Cerebellar nuclear complex (tissue), 1 donor: ENCODE measurements at places on chromosomes 2 and 18.
A peak's percentile ranks its signal among the peaks of the same experiment; 100 is the strongest.

GRCh38 chr2:16218625-16219024 lies 278.3 kb downstream of the MYCN start:
- DNase-seq: no peak

DNA sequence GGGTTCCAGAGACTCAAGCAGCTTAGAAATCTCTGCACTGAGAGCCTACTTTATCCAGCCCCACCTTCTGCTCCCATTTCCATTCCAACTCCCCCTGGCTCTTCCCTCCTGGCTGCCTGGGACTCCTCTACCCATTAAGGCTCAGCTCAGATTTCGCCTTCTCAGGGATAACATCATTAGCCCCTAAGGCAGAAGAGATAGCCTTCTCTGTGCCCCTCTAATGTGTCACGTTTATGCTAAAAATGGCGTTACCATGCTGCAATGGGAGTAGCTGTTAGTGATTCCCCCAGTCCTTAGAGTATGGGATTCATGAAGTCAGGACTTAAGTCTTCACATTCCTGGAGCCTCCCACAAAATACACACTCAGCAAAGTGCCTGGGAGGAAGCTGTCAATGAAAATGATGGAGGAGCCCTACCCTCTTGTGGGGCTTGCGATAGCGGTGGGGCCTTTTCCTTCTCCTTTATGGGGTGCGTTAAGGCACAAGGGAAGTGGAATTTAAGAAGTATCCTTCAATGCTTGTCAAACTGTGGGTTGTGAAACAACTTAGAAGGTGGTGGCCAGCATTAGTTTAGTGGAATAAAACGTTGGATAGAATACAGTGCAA lies 144.7 kb upstream of the COPS8 start:
- no peak for DNase-seq

GRCh38 chr2:96431319-96431718 lies 73.8 kb downstream of the NEURL3 start:
- DNase-seq: no peak

GRCh38 chr18:25134861-25135260 lies 217.1 kb downstream of the ZNF521 start:
- DNase-seq: no peak

GRCh38 chr2:102061962-102062795 lies 70.4 kb downstream of the IL1R2 start:
- DNase-seq: no peak

GRCh38 chr2:1593371-1594122 lies 150.8 kb downstream of the PXDN start:
- DNase-seq: no peak

GRCh38 chr2:151765760-151766410 lies 31.6 kb upstream of the NEB start:
- DNase-seq: no peak

GRCh38 chr2:28348149-28348567 lies 44.5 kb upstream of the FOSL2 start:
- DNase-seq: no peak

DNA sequence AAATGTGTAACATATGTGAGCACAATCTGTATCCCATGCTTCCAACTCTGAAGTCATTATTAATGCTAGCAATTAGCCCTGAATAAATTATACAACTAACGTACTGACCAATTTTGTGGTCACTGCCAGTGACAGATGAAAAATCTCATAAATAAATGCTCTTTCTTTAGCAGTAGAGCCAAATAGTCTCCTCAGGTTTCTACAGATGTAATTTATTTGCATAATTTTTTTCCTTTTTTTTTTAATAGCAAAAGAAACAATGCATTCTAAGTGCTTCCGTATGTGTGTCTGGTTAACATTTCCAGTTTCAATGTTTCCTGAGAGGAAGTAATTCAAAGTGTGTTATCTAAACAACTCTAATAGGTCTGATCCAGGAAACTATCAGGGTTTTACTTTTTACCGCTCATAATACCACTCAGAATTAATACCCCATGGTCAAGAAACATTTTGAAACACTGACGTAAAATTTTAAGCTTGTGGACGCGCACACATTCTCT lies 108.4 kb downstream of the MEP1B start:
- DNase-seq: no peak

- DNase-seq: no peak
Measured at GRCh38 chr2:54420524-54421172, 35.5 kb upstream of the SPTBN1 start.

DNA sequence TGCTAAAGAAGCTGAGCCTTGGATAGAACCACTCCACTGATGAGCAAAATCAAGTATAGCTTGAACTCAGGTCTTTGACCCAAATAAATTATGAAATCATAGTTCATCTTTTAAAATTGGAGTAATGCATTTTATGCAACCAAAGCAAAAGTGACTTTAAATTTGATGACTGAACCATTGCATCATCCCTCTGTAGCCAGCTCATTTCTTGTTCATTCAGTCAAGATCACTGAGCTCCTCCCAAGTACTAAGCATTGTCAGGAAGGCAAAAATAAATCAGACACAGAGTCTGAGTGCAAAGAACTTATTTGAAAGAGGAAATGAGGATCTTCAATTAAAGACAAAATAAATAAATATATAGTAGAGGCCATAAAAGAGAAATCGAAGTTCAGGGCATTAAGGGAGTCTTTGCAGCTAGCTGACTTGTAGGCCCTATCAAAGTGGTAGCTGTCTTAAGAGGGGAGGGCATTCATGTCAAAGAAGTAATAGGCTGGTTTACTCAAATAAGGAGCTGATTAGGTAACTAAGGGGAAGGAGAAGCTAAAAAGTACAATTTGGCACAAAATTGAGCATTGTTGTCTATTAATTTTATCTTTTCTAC lies 411.8 kb downstream of the MTX2 start:
- DNase-seq: no peak

DNA sequence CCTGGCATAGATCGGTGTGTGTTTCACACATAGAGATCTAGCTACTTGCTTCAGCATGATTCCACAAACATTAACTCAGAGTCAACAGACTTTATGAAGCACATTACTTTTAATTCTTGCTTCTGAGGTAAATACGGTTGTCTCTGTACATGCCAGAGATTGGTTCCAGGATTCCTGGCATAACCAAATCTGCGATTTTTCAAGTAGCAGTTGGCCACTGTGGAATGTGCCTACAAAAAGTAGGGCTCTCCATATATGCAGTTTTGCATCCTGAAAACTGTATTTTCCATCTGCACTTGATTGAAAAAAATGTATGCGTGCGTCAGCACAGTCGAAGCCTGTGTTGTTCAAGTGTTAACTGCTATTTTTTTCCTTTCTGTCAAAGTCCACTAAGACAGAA lies 85.0 kb downstream of the ZAP70 start:
- no peak for DNase-seq

GRCh38 chr2:240991378-240992263 lies 6.8 kb upstream of the SNED1 start:
- peak; percentile 16 for DNase-seq

DNA sequence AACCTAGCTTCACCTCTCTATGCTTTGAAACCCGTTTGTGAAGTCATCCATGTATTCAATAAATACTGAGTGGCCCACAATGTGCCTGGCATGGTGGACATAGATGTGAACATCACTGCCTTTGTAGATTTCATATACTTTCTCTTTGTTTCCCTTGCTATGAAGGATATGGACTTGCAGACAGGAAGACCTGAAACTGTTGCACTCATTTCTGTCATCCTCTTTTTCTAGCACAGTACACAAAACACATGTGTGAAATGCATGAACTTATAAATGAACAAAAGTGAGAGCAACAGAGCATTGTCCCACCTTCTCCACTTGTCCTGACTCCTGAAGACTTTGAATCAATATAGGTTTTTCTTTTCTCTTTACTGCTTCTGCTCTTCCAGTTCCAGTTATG lies 249.4 kb upstream of the LINC00305 start:
- DNase-seq: no peak

- no peak for DNase-seq
Measured at GRCh38 chr2:28802975-28803429, 7.6 kb upstream of the SPDYA start.

GRCh38 chr2:164569378-164569777 lies 51.9 kb downstream of the GRB14 start:
- DNase-seq: no peak

GRCh38 chr2:149906886-149907285 lies 319.3 kb upstream of the MMADHC start:
- no peak for DNase-seq

DNA sequence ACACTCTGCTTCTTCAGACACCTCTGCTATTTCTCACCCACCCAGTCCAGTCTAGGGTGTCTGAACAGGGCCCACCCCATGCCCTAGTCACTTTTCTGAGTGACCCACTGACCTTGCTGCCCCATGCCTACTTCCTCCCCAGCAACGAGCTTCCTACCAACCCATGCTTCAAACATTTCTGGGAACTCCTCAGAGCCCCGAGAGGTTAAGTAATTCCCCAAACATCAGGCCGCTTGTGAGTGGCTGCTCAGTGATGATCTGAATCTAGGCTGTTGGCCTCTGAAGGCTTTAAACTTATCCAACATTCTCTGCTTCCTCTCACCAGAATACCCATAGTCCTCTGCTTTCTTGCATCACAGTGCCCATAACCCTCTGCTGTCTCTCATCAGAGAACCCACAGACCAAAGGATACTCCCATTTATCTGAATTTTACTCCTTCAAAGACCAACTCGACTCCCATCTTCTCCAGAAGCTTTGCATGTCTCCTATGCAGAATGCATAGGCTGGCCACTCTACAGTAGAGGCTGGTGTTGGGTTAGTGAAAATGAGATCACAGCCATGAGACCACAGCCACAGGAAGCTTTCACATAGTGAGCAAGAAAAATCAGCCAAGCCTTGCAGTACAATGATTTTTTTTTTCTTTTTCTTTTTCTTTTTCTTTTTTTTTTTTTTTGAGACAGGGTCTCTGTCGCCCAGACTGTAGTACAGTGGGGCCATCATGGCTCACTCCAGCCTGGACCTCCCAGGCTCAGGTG lies 309.5 kb upstream of the LYPD1 start:
- DNase-seq: no peak

DNA sequence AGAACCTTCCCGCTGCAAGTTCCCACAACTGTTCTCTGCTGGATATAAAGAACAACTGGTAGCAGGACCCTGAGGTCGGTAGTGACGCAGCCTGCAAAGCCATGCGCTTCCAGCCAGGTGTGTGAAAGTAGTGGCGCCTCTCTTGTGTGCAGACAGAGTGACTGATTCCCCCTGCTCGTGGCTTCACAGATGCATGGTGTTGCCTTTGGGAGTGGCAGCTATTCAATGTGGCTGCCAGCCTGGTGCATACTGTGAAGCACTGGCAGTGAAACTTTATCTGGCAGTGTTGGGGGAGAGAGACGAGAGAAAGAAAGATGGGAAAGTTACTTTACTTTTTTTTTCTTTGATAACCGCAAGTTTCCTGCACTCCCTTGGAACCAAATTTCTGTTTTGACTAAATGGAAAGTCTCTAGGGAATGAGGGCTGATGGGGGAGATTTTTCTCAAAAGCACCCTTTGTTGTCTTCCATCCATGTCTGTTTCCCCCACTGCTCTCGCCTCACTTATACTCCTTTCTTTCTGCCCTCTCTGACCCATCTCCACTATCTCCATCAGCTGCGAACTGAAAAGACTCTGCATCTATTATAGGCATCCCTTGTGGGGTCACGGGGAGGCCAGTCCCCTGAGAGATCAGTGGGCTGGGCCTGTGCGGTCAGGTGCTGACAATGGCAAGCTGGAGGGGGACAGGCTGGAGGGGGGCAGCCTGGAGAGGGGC lies 90.0 kb upstream of the TNP1 start:
- no peak for DNase-seq

DNA sequence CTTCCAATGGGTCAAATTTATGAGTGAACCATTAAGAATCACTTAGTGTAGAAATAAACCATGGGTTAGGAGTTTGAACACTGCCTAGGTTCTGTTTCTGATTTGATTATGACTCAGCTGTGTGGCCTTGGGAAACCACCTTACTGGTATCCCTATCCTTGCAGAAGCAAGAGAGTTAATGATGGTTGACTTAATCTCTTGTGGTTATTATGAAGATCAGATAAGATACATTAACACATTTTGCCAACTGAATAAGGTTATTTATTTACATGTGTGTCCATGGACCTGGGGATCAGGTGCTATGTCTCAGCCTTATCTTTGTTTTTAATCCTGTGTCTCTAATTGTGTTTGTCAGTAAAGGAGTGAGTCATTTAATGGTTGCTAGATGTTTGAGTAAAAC lies 5.4 kb upstream of the KCNJ13 start:
- DNase-seq: no peak
